Fibroblast of lung (primary cell): ENCODE measurements at places on chromosomes 16 and 17. TPM values are rescaled to one million over a fixed set of nuclear protein-coding genes. Genes with fewer than 3 reads are reported as not detected.

Gene C17orf78
- not detected in 2 replicates for total RNA-seq

Gene ST6GALNAC2
- total RNA-seq: 0.83 and 1.0 TPM in 2 replicates

Gene STAT5A
- 26.2 and 28.4 TPM in 2 replicates for total RNA-seq

Gene OTOP3
- not detected in 2 replicates for total RNA-seq

Gene CD300E
- total RNA-seq: not detected in 2 replicates

DNA sequence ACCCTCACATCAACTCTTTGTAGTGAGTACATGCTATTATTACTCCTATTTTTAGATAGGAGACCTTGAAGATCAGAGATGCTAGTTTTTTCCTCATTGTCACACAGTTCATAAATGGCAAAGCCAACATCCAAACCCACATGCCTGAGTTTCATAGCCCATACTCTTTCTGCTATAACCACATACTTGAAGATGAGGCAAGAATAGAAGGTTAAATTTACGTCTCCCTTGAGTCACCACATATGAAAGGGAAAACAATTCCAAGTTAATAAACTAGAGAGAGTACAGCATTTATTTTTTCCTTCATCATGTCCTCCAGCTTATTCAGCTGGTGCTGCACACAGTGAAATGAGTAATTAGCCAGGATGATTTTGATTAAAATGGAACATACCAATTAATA, 23.7 kb downstream of the NUDT7 start:
- DNase-seq: peak; percentile 13

DNA sequence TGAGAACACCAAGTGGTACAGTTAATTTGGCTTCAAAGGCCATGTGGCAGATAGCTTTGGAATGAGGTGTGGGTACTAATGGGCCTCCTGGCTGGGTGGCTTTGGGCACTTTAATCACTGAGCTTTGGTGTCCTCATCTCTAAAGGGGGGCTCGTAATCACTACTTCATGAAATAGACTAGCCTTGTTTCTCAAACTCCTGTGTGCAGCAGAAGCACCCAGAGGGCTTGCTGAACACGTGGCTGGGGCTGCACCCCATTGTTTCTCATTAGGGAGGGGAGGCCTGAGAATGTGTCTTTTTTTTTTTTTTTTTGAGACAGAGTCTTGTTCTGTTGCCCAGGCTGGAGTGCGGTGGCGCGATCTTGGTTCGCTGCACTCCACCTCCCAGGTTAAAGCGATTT, 5.8 kb downstream of the EPN2 start:
- DNase-seq: no peak

DNA sequence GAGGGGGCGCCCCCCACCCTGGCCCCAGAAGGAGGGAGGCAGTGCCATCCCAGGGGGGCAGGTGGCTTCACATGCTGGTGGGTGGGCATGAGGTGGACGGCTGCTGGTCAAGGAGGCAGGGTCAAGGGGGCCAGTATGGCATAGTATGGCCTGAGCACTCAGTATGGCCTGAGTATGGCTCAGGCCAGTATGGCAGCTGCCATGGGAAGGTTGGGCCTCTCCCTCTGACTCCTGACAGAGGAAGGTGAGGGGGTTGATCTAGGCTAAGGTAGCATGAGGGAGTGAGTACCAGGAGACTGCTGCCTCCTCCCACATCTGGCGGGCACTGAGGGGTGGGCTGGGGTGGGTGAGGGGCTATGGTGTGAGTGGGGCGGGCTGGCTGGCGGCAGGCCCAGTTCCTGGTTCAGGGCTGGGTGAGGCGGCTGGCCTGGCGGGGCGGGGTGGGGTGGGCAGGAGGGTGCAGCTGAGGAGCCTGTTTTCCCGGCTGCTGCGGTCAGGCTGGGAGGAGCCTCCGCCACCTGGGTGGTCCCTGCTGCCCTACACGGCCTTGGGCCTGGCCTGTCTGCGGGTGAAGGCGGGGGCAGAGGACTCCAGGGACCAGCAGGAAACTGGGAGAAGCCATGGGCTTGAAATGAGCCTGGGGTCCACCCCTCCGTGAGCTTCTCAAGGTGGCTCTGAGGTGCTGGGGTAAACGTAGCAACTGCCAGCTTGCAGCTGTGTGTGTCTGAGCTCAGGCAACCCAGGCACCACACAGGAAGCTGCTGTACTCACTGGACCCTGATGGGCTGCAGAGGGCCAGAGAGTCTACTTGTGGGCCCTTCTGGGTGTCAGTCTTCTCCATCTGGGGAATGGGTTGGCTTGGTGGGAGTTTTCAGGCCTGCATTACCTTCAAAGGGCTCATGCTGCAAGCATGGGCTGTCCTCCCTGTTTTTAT, 57.0 kb downstream of the RAI1 start:
- DNase-seq: peak; percentile 60

- DNase-seq: no peak
Measured at GRCh38 chr17:31293581-31293980, 3.5 kb downstream of the OMG start.
